ENCODE measurements at places on chromosomes 11 and 22.

GRCh38 chr22:29476116-29476515 lies 3.9 kb upstream of the NEFH start:
- no peak for DNase-seq

GRCh38 chr22:49967706-49968208 lies 7.2 kb downstream of the PIM3 start:
- no peak for DNase-seq

GRCh38 chr22:47027766-47028165 lies 265.3 kb downstream of the TBC1D22A start:
- DNase-seq = no peak

DNA sequence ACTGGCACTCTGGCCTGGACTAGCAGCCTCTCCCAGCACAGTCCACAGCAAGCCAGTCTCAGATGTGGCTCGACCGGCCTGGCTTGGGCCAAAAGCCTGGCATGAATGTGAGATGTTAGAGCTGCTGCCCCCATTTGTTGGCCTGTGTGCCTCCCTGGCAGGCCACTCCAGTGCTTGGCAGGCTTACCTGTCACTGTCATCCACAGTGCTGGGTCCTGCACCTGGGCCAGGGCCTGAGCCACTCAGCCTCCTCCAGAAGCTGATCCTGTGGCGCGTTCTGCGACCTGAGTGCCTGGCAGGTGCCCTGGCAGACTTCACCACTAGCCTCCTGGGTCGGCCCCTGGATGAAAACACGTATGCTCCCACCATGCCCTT lies 36.1 kb downstream of the RRP8 start:
- DNase-seq = no peak

DNA sequence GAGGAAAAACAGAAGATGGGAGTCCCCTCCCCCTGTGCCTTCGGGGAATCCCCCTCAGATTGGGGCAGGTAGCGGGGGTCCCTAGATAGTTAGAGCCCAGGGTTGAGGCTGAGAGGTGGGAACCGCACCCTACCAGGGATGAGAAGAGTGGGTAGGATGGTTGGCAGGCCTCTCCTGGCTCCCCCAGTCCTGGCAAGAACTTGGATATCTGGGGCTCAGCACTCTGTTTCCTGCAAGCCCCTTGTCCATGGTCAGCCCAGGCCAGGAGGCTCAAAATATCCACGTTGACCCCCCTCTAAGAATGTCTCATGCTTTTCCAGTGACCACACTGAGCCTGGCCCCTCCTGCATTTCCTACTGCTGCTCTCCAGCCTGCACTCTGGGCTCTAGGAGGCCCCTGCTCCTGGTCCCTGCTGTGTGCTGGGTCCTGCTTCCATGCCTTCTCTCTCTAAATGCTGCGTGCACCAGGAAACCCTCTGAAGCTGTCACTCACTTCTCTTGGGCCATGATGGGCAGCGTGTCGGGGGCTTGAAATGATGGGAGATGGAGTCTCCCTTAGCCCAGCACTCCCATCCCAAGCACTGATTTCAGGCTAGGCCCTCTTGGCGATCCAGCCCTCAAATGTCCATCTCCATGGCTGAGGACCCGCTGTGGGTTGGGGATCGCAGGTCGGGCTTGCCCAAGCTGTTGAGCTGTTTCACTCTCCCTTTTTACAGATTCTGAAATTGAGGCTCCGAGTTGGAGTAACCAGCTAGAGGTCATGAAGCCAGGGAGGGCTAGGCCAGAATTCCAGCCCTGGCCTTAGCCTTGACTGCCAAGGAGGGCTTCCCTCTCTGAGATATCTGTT lies 2.0 kb downstream of the MAP3K11 start:
- DNase-seq = peak; percentile 42

DNA sequence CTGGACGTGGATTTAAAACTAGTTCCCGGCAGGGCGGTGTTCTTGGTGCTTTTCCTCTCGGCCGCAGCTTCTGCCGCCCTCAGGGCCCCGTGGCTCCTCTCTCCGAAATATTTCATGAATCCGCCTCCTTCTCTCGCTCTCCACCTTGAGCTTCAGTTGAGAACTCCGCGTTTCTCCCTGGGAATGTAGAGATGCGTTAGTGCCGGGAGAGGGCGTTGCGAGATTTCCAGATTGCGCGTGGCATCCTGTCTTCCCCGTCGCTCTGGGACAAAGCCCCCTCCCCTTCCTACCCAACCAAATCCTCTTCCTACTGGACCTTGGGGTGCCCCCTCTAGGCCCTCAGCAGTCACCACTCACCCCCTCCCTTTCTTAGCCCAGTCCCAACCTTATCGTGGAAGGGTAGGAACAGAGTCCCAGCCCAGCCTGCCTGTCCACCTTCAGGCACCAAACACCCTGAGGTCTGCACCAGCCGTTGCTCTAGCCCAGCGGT lies 15.5 kb upstream of the RAC2 start:
- peak; percentile 65 for DNase-seq

DNA sequence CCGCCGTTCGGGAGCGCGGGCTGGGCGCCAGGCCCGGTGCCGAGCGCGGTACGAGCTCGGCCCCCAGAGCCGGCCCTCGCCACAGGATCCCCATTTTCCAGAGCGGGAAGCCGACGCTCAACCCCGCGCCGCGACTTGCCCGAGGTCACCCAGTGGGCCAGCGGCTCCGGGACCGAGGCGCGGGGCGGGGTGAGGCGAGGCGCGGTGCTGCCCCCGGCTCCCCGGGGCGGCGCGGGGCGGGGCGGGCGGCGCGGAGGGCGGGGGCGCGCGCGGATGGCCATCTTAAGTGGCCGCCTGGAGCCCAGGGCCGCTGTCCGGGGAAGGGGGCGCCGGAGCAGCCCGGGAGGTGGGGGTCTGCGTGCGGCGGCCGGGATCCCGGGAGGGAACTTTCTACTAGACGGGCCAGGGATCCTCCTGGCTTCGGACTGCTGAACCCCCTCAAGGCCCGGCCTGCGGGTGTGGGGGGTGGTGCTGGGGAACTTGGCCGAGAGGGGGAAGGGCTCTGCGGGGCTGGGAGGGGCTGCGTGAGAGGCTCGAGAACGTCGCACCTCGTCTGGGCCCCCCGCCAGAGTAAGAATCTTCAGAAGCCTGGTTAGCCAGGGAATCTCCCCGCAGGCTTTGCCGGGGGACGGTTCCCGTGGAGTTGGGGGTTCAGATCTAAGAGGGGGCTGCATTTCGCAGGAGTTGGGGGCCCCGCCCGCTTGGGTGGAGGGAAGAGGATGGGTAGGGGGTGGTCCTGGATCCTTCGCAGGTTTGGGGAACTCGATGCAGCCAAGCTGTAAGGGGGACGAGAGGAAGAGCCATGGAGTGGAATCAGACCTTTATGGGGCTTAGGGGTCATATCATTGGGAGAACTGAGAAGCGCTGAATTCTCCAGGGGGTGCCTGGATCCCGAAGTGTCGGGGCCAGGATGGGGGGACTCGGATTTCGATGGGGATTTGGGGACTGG lies 678 bp upstream of the INPPL1 start:
- peak; percentile 76 for DNase-seq

- DNase-seq = no peak
Observed at GRCh38 chr22:23292453-23293350, 112.4 kb downstream of the BCR start.

DNA sequence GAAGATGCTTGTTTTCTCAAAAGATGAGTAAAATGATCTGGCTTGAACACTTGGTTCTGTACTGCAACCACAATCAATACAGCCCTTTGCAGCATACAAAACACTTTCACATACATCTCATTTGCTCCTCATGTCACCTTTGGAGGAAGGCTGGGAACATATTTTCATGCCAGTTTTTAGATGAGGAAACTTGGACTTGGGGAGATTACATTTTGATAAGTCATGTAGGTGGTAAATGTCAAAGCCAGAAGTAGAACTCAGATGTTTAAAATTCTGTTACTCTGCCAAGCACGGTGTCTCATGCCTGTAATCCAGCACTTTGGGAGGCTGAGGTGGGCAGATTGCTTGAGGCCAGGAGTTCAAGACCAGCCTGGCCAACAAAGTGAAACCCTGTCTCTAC lies 121.8 kb downstream of the MICAL2 start:
- no peak for DNase-seq

- DNase-seq = no peak
Observed at GRCh38 chr11:12235553-12235946, 125.2 kb downstream of the MICAL2 start.

GRCh38 chr22:36123673-36124630 lies 36.6 kb downstream of the APOL3 start:
- DNase-seq = peak; percentile 95

DNA sequence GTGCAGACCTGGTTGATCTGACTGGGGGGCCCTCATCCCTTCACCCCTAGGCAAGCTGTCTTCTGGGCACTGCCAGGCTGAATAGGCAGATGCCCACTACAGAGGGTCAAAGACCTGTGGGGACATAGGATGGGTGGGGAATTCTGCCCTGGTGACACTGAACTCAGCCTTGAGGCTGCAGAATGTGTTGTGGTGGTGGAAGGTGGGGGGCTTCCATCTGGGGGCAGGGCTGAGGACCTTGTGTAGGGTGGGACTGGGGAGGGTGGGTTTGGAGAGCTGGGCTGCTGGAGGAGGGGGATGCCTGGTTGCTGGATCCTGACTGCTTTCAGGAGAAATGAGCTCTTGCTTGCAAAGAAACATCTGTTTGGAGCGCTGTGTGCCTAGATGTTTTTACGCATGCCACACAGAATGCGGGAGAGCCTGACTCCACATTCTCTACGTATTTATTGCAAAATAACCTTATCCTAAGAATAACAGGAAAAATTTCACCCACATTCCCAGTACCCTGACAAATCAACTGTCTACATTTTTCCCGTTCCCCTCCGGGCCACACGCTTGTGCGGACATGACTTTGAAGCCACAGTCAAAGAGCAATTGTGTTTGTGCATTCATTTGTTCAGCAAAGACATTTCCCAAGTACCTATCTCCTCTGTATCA lies 18.3 kb downstream of the SMIM38 start:
- DNase-seq = peak; percentile 31

GRCh38 chr11:101497291-101497690 lies 86.5 kb downstream of the TRPC6 start:
- DNase-seq = no peak

DNA sequence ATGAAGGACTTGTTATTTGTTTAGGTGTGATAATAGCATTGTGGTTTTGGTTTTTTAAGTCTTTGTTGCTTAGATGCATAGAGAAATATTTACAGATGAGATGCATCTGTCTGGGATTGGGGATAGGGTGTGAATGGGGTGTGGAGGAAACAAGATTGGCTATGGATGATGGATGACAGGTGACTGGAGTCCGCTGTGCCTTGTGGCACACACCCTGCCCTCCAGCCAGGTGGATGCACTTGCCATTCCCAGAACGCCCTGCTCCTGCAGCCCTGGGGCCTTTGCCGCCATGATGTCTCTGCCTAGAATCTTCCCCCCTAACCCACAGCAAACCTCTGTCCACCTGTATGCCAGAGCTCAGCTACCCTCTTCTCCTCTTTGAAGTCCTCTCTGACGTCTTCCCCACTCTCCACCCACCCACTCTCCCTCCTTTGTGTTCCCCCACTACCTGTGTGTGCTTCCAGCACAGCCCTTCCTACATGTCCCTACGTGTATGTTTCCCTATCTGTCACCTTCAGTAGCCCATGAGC lies 54.7 kb downstream of the WNT11 start:
- no peak for DNase-seq

DNA sequence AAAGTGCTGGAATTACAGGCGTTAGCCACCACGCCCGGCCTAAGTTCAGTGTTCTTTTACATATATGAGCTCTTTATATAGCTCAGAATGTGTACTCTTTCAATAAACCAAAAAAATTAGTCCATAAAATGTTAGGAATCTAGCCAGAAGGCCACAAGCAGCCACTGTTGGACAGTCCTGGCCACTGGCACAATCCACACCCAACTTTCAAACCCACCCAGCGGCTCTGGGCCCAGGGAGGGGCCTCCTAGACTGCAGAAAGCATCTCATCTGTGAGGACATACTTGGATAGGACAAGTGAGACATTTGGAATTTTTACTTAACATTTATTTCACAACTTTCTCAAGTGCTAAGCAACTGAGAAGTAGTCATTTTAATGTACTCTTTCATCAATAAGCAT lies 6.4 kb downstream of the PACSIN2 start:
- no peak for DNase-seq

DNA sequence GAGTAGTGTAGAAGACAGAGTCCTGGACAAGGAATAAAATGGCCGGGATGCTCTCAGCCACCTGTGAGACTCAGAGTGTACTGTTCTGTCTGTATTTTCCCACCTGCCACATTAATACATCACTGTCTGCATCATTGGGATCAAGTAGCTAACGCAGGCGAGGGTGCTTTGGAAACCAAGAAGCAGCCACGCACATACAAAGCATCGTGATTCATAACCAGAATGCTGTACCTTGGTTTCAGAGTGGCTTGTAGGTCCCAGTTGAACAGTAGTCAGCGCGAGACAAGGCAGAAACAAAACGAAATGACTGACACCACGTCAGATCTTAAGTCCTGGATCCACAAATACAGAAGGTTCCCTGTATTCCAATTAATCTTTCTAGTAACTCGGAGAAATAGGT lies 198.3 kb downstream of the GRIK4 start:
- DNase-seq = no peak

- no peak for DNase-seq
Observed at GRCh38 chr22:20315337-20316216, 4.3 kb downstream of the DGCR6L start.

DNA sequence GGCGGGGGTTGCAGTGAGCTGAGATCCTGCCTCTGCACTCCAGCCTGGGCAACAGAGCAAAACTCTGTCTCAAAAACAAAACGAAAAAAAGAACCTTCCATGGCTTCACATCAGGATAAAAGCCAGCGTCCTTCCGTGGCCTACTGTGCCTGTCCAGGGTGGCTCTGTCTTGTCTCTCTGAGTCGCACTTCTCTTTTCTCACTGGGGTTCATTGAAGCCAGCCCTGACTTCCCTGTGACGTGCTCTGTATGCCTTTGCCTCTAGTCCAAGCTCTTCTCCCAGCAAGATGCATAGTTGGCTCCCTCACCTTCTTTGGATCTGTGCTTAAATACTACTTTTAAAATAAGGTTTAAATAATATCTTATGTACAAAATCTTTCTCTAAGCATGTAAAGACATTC lies 11.6 kb downstream of the ATXN10 start:
- no peak for DNase-seq

DNA sequence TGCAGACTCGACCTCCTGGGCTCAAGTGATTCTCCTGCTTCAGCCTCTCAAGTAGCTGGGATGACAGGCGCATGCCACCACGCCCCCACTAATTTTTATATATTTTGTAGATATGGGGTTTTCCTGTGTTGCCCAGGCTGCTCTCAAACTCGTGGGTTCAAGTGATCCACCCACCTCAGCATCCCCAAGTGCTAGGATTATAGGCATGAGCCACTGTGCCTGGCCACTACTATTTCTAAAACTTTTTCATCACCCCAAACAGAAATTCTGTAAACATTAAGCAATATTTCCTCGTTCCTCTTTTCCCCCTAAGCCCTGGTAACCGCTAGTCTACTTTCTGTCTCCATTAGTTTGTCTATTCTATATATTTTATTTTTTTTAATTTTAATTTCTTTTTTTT lies 9.0 kb upstream of the ATG16L2 start:
- no peak for DNase-seq

- DNase-seq = peak; percentile 86
Observed at GRCh38 chr11:112656772-112657428, 304.3 kb upstream of the NCAM1 start.

GRCh38 chr11:130313383-130314183 lies 1.1 kb downstream of the ZBTB44 start:
- DNase-seq = peak; percentile 5

- peak; percentile 34 for DNase-seq
Observed at GRCh38 chr11:114196997-114197703, 99.0 kb upstream of the NNMT start.

- no peak for DNase-seq
Observed at GRCh38 chr11:64357904-64358535, 942 bp upstream of the RPS6KA4 start.

- no peak for DNase-seq
Observed at GRCh38 chr11:112401036-112401769, 140.5 kb upstream of the PLET1 start.
